Activated CD4-positive, alpha-beta T cell treated with anti-CD3 and anti-CD28 coated beads, Interleukin-2, amount 10 ng/mL, durations not matched to agents 24 days and 14 days (primary cell): ENCODE measurements at places on chromosomes 11 and 22. TPM values are rescaled to one million over a fixed set of nuclear protein-coding genes. Genes with fewer than 3 reads are reported as not detected.

CECR2 gene
- total RNA-seq: 0.09 and 0.14 TPM in 2 replicates

- peak; percentile 91 for DNase-seq
Observed at GRCh38 chr22:26579331-26579886, 10.5 kb downstream of the TPST2 start.

DNA sequence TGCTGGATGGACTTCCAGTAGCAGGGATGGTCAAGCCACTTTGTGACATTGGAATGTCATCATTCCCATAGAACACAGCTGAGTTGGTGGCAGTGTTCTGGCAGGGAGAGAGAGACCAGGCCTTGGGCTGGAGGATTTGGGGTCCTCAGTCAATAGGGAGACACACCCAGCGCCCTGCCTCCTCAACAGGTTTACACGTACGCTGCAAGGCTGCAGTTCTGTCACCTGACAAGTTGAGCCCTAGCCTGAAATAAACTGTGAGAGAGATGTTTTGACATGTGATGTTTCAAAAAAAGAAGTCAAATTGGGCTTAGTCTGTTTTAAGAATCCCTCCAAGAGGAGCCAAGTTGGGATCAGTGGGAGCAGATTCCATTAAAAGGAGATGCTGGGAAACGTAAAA, 42.9 kb upstream of the CRYBB3 start:
- no peak for DNase-seq

RIBC2 gene
- 12.4 and 13.5 TPM in 2 replicates for total RNA-seq

TSPAN18 gene
- 1.4 and 1.5 TPM in 2 replicates for total RNA-seq

DNA sequence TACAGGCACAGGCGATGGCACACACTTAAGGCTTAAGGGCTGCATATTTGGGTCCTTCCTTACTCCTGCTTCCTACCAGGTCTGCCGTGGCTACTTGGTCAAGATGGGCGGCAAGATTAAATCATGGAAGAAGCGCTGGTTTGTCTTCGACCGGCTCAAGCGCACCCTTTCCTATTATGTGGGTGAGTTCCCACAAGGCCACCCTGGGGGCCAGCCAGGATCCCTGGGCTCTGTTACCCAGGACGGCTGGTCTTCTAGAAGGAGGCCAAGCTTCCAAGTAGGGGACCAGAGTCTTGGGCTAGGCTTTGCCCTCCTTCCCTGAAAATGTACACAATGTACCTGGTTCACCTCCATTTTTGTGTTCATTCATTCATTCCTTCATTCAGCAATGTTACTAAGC, 29.1 kb downstream of the TREH start:
- no peak for DNase-seq
